ENCODE measurements at places on chromosomes 1 and 21. TPM values are rescaled to one million over a fixed set of nuclear protein-coding genes. Genes with fewer than 3 reads are reported as not detected.
A peak's percentile ranks its signal among the peaks of the same experiment; 100 is the strongest.

Gene DRAXIN
- total RNA-seq, result 0.82 TPM

Gene CACYBP
- total RNA-seq, result 164 TPM

DNA sequence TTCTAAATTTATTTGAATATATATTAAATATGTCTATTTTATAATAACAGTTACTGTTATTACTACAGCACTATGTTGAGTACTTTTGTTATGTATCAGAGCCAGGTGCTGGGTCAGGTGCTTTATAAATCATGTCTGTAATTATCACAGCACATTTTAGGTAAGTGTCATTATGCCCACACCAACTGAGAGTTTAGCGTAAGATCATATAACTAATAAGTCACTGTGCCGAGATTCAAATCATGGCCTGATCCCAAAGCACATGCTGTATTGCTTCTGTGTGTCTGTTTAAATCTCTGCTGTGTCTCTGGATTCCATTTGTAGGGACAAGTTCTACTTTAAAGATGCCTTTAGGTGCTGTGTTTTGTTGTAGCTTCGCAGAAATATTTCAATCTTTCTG lies 1.9 kb downstream of the GPSM2 start:
- no peak for DNase-seq

Gene APOBEC4
- total RNA-seq, result not detected

DNA sequence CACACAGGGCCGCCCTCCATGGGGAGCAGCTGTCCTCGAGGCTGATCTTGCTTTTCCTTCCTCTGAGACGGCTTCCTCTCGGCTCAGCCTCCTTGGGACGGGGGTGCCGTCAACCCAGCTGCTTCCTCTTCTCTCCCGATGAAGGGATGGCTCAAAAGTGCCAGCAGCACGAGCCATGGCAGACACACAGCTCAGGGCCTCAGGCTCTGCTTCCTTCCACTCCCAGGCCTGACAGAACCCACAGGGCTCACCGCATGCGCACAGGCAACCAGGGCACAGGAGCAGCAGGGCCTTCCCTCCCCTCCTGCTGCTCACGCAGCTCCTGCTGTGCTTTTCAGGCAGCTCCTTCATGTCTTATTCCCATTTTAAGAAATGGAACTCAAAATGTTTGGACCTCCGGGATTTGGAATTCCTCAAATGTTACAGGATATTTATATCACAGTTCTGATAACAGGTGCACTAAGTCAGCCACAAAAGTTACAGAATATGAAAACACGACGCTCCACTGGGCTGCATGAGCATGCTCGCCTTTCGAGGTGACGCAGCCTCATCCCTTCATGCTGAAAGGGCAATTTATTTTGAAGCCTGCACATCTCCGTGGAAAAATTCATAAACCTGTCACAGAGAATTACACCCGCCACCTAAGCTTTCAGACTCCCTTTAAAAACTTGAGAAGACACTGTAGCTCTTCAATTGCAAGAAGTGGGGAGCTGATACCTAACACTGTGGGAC lies 84.4 kb downstream of the HSF2BP start:
- DNase-seq, result peak; percentile 45

GRCh38 chr1:227741166-227741870 lies 6.1 kb downstream of the SNAP47 start:
- DNase-seq, result no peak

- DNase-seq, result no peak
Observed at GRCh38 chr1:23825762-23826522, 713 bp upstream of the HMGCL start.

Gene OR2T35
- not detected for total RNA-seq

DNA sequence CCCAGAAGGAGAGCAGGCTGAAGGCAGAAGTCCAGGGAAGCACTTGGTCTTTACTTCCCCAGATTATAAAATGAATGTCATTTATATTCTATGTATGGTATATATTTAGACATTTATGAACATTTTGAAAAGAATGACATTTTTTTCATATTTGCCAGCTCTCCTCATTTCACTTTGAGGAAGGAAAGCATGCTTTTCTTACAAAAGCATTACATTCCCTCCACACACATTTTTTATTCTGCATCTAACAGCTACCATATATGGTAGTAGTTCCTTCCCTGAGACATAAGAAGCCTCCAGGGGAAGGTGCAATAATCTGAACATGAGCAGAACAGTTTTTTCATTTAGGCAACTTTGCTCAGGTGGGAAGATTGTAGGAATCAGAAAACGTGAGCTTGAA lies 94.0 kb downstream of the LRRC7 start:
- no peak for DNase-seq

Gene DCDC2B
- total RNA-seq, result not detected

- no peak for DNase-seq
Observed at GRCh38 chr1:33140153-33141149, 41.4 kb downstream of the TRIM62 start.

DNA sequence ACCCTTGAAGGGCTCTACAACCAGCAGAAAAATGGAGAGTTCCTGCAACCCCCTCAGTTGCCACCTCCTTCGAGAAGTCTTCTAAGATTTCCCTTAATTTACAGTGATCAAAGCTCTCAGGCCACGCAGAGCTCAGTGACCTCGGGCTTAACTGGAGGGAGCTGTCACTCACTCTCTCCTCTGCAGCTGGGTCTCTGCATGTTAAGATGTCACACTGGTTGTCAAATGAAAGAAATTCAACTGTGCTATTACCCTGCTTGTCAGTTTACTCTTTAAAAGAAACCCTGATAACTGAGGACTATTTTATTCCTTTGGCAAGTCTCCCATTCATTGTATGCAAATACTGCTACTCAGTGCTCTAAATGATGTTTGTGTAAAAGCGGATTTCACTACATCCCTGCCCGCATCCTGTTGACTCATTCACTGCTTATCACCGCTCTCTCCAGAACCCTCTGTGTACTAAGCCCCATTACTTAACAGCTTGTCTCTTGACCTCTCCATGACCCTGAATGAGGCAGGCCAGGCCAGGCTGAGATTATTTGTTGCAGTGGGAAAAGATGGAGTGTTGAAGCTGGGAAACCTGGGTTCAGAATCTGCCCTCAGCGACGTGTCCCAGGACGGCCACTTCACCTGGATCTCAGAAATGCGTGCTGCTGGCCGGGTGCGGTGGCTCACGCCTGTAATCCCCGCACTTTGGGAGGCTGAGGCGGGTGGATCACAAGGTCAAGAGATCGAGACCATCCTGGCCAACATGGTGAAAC lies 13.7 kb downstream of the DHRS3 start:
- DNase-seq, result no peak

Gene LDLRAD1
- 0.23 TPM for total RNA-seq

Gene AUNIP
- total RNA-seq, result 2.1 TPM

DNA sequence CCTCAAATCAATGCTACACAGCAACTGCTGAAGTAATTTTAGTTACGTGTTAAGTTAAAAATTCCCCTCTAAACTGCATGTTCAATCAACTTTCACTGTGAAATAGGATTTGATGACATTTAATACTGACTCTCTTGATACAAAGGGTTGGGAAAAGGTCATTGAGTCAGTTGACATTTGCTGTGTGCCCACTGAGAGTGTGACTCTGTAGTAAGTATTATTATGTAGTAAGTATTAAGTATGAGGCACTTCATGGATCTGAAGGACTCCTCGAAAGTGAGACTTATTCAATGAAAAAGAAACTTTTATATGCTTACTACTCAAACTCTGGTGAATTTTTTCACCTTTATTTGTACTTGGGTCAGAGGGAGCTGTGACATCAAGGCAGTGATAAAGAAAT lies 83.1 kb upstream of the S1PR1 start:
- no peak for DNase-seq

DNA sequence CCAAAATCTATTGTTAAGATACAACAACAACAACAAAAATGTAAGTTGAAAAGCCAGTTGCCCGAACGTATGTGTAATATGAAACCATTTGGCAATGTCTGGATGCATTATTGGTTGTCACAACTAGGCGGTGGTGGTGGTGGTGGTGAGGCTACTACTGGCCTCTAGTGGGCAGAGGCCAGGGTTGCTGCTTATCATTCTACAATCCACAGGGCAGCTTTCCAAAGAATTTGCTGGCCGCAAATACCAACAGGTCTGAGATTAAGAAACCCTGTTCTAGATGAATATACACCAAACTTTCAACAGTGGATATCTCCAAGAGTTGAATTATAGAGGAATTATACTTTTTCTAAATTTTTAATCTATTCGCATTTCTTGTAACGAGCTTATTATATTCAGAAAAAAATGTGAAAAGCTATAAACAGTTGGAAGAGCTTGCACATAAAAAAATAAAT lies 26.8 kb upstream of the ZNF697 start:
- DNase-seq, result peak; percentile 25

GRCh38 chr1:59064592-59064991 lies 232.3 kb upstream of the FGGY start:
- DNase-seq, result no peak

DNA sequence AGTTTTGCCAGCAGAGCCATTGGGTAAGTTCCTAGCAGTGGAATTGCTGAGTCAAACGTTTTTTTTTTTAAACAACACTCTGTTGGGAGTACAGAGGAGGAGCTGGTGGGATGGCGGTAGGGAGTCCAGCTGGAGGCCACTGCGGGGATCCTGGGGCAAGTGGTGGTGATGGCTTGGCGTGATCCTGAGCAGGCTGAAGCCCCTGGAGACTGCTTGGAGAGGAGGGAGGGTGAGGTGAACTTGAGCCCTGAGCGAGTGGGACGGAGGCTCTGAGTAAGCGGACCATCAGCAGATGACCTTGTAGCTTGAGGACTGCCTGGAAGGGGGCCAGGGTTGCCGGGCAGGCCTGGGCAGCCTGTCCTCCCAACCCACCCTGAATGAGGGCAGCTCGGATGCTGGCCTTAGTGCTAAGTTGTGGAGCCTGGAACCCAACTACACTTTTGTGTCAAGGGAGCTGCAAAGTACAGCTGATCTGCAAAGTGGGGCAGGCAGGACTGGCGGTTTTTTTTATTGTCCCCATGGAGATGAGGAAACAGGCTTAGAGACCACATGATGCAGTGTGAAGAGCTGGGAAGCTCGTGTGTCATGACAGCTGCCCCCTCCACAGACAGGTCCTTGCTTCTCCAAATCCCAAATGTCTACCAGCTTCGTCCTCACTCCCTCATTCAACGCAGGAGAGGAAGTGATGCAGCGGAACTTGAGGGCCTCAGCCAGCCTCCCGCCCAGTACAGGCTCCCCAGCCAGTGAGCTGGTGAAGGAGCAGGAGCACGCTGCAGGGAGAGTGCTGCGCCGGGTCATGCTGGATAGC lies 20.2 kb downstream of the MRPL37 start:
- DNase-seq, result no peak

Gene C4BPA
- not detected for total RNA-seq

DNA sequence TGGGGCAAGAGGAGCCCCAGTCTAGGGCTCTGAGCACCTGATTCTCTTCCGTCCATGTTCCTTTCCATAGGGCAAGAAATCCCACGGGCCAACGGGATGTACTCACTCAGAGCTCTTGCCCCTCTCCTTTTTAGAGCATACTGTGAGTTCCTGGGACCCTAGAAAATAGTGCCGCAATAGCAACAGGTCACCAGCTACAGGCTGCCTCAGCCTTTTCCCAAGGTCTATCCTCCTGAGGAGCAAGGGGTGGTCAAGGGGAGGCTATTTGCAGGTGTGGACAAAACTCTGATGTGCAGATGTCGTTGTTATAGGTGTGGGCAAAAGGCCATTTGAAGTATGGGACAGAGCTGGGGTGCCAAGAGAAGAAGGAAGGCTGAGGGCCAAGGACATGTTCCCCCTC lies 1.6 kb upstream of the QSOX1 start:
- no peak for DNase-seq

- no peak for DNase-seq
Observed at GRCh38 chr21:45410151-45410864, 5.3 kb downstream of the COL18A1 start.

GRCh38 chr1:119312500-119312899 lies 56.1 kb upstream of the HAO2 start:
- no peak for DNase-seq
